ENCODE measurements at places on chromosomes 13 and 19.

GRCh38 chr19:39401070-39401548 is 5.5 kb upstream of the ZFP36 start:
- no peak for DNase-seq

- DNase-seq = no peak
These were observed 68.7 kb upstream of the FLT1 start for GRCh38 chr13:28563609-28564008.

- no peak for DNase-seq
These were observed 14.9 kb downstream of the SERP2 start for GRCh38 chr13:44388427-44389059.

- DNase-seq = no peak
These were observed 15.7 kb upstream of the CD177 start for GRCh38 chr19:43337737-43338136.

DNA sequence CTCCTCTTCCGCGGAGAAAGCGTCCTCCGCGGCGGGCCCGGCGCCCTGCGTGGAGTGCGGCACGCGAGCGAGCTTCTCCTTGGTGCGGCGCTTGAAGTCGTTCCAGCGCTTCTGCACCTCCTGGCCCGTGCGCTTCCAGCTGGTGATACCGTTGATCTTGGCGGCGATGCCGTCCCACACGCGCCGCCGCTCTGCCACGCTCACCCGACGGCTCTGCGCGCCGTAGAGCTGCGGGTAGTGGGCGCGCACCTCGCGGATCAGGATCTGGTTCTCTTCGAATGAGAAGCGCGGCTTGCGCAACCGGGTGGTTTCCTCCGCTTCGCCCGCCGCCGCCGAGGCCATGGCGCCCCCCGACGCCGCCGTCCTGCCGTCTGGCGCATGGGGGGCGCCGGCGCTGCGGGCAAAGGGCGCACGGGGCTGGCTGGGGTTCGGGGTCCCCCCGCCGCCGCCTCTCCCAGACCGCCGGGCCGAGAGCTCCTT is 941 bp downstream of the MYPOP start:
- peak; percentile 38 for DNase-seq

DNA sequence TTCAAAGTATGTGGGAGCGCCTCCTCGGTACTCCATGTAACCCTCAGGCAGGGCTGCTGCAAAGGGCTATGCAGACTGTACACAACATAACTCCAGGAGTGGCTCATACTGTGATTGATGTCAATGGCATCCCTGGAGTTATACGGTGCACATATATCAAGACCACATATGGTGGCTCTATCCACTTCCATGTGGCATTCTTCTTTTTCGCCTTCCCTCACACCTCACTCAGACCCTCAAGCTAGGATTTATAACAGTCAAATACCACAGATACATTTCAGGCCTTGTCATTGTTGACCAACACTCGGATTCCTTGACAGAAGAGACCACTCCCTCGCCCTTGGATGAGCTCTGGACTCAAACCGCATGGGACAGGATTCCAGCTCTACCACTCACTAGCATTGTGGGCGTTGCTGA is 11.3 kb upstream of the UBL3 start:
- no peak for DNase-seq

- no peak for DNase-seq
These were observed 2.4 kb upstream of the LYL1 start for GRCh38 chr19:13104848-13105711.

- peak; percentile 42 for DNase-seq
These were observed 16.3 kb downstream of the PBX4 start for GRCh38 chr19:19602136-19602712.

DNA sequence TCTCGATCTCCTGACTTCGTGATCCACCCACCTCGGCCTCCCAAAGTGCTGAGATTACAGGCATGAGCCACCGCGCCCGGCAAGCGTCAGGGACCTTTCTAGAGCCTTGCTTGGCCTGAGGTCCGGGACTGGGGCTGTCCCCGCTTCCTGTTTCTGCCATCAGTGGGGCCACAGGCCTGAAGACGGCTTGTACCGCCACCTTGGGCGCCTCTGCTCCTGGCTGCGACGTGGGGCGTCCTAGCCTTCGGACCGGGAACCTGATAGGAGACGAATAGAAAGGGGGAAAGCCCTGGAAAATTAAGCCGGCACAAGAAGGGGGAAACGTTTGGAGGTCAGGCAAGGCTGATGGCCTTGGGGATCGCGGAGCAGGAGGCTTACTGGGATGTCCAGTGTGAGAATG is 35.1 kb downstream of the RNF6 start:
- peak; percentile 5 for DNase-seq

GRCh38 chr13:108313382-108313781 is 43.9 kb downstream of the TNFSF13B start:
- no peak for DNase-seq

DNA sequence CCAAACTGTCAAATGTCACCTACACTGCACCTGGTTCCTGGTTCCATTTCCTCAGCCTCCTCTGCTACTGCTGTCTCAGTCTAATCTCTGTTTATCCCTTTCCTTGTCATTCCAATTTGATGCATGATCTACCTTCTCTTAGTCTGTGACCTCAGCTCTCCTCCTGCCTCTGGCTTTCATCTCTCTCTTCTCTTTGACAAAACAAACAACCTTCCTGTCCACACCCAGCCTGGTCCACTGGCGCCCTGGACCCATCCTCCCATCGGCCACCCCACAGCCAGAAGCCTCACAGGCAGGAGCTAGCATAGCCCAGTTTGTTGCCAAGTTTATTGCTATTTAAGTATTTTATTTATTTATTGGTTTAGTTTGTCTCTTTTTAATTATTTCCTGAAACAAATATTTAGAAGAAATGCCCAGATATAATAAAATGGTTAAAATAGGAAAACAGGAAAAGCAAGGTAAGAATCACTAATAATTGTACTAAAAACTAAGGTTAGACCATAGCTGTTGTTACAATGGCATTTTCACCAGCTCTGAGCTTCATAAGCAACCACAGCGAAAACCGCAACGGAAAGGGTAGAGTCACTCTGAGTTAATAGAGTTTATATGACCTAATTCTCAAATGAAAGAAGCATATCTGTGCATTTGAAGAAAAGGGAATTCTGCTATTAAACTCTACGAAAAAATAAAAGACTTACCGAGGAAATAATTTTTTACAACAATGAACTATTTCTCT is 68.6 kb downstream of the EFNB2 start:
- no peak for DNase-seq

GRCh38 chr19:45497791-45498190 is 452 bp upstream of the PPM1N start:
- DNase-seq = no peak

DNA sequence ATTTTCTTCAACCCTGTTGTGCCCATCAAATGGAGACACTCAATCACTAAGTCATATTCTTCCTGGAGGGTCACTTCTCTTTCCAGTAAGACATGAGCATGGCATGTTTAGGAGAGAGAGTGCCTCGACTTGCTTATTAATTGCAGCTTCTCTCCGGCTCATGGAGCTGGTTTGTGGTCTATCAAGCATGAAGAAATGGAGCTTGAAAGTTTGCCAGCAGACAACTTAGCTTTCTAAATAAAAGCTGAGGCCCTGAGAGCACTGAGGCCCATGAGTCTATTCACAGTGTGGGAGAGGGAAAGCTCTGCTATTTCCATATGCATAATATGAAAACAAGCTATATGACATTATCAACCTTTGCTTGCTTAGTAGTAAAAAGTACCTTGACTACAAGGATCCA is 378.5 kb downstream of the FGF9 start:
- no peak for DNase-seq

- DNase-seq = no peak
These were observed 45.5 kb upstream of the FREM2 start for GRCh38 chr13:38641164-38641948.

All from CD4-positive, alpha-beta T cell treated with Interleukin-4 for 1 hour (primary cell).